Activated CD8-positive, alpha-beta memory T cell treated with anti-CD3 and anti-CD28 coated beads, Interleukin-2, amount 50 U/mL, for 4 hours (primary cell): ENCODE measurements at places on chromosomes 12 and 14.

DNA sequence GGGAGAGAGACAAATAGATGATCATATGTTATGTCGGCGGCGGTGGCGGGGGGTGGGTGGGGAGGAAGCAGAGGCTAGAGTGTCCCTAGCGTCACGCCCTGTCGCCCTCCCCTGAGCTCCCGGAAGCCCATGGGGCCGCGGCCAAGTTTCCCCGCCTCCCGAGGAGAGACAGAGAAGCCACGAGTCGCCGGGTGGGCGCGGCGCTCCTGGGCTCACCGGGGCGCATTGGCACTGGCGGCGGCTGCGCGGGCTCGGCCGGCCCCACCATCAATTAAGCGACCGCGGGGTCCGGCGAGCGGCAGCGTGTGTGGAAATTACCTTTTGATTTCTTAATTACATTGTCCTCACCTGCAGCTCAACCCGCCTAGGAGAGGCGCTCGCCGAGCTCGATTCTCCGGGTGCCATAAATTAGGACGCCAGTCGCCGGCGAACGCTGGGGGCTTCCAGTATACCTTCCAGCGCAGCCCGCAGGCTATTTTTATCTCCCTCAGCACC is 119.9 kb upstream of the LHX5 start:
- no peak for DNase-seq

GRCh38 chr12:79826267-79827128 is 108.4 kb downstream of the PPP1R12A start:
- DNase-seq: no peak

DNA sequence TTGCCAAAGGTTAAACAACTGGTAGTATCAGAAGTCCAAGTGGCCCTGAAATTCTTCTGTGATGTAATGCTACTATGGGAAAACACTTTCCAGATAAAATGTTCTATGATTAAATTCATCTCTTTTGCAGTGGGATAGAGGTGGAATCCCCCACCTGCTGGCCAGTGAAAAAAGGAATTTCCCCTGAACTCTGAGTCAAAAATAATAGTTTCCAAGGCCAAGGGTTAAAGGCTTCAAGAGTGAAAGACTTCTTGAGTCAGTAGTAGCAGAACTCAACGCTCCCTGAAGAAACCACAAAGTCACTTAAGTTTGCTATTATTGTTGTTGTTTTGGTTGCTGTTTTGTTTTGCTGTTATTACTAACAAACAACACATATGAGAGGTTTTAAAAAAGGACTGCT is 330.8 kb downstream of the SOX5 start:
- no peak for DNase-seq

- no peak for DNase-seq
These were observed 685.9 kb downstream of the DIO2 start for GRCh38 chr14:79525416-79525815.

GRCh38 chr12:120851444-120851843 is 52.7 kb downstream of the SPPL3 start:
- DNase-seq: no peak

DNA sequence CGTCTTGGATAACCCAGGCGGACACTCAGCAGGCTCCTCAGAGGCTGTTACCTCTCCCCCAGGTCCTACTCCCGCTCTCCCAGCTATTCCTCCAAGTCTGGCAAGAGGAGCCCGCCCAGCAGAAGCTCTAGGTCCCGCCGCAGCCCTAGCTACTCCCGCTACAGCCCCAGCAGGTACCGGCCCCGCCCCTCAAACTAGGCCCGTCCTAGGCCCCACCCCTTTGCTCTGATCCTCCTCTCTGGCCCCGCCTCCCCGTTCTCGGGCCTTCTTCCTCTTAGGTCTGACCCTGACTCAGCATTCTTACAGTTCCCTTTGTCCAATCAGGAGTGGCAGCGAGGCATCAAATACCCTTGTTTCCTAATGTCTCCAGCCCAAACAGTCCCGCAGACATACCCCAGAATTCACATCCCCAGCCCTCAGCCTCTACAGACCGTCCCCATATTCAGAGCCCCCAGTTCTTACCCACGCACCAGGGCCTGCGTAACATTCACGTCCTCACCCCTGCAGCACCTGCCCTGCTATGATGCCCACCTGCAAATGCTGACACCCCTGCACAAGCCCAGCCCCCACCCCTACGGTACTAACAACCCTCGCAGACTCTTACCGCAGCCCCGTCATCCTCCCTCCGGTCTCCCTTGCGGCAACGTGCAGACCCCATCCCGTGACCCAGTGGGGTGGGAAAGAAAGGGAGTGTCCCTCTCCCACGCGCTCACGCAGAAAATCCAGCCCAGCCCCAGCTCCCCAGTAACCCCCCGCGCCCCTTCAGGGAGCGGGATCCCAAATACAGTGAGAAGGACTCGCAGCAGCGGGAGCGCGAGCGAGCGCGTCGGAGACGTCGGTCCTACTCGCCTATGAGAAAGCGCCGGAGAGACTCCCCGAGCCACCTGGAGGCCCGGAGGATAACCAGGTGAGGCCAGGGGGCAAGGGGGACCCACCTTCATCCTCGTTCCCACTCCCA is 25.0 kb upstream of the HSPB8 start:
- DNase-seq: no peak

GRCh38 chr14:104650057-104650980 is 39.1 kb upstream of the INF2 start:
- peak; percentile 77 for DNase-seq

GRCh38 chr12:90585640-90586304 is 369.2 kb downstream of the CCER1 start:
- no peak for DNase-seq

GRCh38 chr14:98474900-98475299 is 797.1 kb downstream of the BCL11B start:
- no peak for DNase-seq

DNA sequence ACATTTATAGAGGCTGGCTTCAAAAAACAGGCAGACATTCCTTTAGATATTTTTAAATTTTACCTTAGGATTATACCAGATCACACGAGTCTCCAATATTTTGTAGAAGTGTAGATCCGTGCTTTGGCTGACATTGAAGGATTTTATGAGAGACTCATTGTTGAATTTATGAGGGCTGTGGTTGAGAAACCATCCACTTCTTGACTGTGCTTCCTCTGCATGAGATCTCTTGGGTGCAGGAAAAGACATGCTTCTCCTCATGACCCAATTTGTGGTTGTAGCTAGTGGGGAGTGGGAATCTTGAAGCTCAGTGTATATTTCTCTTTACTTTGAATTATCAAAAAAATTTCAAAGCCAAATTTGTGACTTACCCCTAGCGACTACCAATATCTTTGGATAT is 36.7 kb upstream of the NKX2-8 start:
- no peak for DNase-seq

- no peak for DNase-seq
These were observed 71.6 kb upstream of the USP44 start for GRCh38 chr12:95622879-95623278.

DNA sequence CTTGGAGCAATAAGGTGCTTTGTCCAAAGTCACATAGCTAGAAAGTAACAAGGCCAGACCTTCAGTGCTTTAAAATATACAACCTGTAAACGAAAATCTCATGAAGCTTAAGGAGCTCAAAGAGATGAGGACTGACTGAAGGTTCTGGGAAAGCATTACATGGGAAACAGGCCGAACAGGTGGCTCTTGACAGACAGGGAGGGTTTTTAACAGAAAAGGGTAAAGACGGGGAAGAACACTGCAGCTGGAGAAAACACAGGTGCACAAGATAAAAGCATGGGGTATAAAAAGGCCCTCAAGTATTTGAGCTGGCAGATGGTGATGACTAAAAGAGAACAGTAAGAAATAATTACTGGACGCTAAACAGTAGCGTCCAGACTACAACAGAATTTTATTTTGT is 257.2 kb downstream of the NELL2 start:
- no peak for DNase-seq

DNA sequence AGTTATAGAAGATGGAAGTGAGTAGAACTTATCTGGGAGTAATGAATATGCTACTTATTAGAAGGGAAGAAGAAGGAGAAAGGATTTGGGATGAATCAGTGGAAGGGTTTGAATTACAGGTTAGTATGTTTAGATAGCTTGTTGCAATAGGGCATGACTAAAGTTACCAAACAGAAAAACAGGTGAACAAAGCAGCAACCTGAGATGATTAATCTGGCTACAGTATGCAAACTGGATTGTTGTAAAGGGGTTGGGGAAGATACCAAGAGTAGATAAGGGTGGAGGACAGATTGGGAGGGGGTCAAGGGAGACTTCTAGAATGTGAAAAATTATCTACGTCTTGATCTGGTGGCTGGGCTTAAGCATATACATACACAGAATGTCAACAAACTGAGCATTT is 73.4 kb upstream of the CLEC14A start:
- no peak for DNase-seq

DNA sequence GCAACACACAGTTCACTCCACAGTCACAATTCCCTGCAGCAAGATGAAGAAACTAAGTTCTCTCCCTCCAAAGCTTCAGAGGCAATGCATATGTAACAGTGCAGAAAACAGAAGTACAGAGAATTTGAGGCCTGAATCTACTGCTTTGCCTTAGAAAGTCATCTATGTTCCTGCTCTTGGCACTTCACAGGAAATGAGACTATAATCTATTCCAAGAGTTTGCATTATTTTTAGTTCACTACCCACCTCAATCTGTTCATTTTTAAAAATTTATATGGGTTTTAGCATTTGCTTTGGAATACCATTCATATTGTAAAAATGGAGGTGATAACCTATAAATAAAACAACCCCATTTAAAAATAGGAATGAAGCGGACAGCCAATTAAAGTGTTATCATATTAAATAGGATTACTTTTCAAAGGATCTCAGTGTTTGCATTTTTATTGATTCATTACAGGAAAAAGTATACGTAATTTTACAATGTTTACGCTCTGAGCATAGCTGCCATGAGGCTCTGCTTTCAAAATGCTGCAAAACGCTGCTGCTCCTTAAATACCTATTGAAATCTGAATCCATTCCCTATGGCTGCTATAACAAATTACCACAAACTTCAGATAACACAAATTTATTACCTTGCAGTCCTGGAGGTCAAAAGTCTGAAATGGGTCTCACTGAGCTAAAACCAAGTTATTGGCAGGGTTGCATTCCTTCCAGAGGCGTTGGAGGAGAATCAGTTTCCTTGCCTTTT is 60.0 kb downstream of the ARMH4 start:
- no peak for DNase-seq

GRCh38 chr12:8461426-8461825 is 5.7 kb downstream of the CLEC6A start:
- no peak for DNase-seq

GRCh38 chr14:65686761-65687160 is 274.2 kb downstream of the FUT8 start:
- no peak for DNase-seq

- DNase-seq: no peak
These were observed 21.2 kb downstream of the MAX start for GRCh38 chr14:65080960-65081747.

DNA sequence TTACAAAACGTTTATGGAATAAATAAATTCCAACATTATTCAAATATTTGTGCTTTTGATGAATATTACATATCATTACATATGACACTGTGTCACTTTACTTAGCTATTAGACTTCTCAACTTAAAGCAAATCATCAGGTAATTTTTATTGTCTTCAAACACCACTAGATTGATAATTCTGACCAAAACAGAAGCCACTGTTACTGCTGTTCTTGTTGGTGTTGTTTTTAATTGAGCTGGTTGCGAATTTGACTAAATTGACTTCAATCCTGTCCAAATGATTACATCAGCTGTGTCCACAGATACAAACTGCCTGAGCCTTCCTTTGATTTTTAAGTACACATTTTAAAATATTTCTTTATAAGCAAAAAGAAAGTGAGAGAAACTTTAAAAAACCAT is 29.2 kb downstream of the PRKD1 start:
- DNase-seq: no peak

DNA sequence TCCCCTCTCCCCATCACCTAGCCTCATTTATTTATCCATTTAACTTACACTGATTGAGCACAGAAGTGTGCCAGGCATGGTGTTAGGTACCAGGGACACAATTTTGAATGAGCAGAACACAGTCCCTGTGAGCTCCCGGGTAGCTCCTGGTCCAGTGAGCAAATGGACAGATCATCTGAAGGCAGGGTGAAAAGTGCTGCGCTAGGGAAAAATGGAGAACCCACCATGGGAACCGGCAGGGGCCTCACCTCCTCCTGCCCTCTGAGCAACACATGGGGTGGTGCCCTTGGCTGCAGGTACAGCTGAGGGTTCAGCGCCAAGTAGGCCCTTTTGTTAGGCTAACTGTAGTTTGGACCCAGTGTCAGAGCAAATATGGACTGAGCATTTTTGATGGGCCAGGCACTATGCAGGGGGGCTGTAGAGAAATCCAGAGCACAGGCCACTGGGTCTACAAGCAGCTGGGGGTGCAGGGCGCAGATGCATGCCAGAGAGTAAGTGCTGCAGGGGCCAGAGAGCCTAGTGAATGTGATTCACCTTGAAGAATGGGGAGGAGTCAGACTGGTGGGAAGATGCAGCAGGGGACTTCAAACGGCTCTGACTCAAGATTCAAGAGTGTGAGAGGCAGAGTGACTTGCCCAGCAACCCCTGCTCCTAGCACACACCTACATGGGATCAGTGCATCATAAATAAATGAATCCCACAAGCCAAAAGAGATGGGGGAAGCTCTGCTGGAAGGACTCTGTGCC is 28.2 kb downstream of the LTBP2 start:
- DNase-seq: no peak

- no peak for DNase-seq
These were observed 145.8 kb downstream of the DICER1 start for GRCh38 chr14:95011445-95012006.

- DNase-seq: no peak
These were observed 63.3 kb downstream of the DUSP6 start for GRCh38 chr12:89288959-89289358.

- DNase-seq: no peak
These were observed 46.0 kb upstream of the PLEKHG6 start for GRCh38 chr12:6264402-6265037.

GRCh38 chr14:69346710-69347109 is 51.4 kb downstream of the ERH start:
- peak; percentile 27 for DNase-seq

DNA sequence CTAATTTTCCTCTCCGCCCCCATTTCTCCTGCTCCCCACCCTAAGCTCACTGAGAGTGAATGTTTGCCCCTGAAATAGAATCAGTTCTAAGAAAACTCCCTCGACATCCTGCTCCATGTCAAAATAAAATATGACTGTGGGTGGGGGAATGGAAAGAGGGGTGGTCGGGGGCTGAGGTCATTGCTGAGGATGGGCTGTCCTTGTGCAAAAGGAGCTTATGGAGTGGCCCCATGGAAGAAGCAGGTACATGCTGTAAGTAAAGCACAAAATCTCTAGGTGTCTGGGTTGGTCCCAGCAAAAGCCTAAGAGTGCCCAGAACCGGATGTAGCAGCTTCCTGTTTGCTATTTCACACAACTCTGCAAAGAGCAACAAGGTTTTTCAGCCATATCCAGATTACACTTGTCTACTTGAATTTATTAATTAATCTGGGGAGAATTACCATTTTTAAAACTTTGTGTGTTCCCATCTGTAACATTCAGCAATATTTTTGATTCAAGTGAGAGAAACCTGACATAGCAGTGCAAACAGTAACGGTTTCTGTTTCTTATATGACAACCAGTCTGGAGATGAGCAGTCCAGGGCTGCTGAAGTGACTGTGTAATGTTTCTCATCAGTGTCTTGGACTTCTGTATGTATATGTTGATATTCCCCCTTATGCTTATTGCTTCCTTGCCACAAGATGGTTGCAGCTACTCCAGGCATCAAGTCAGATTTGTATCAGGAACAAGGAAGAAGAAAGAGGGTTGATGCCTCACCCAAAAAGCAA is 40.4 kb upstream of the GZMB start:
- DNase-seq: peak; percentile 30
